ENCODE measurements at places on chromosomes 1 and 21.

- DNase-seq = peak; percentile 60
Observed at GRCh38 chr1:32539584-32540571, 651 bp downstream of the ZBTB8A start.

DNA sequence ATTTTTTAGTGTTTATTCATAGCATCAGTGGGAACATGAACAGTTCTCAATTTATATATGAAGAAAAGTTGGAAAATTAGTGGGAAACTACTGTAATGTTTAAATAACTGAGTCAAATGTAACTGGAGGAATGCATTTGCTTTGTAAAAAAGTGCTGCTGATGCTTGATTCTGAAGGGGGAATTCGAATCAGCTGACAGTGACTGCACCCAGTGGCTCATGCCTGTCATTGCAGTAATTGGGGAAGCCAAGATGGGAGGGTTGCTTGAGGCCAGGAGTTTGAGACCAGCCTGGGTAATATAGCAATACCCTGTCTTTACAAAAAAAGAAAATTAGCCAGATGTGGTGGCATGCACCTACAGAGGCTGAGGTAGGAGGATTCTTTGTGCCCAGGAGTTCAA is 398.4 kb downstream of the ZP4 start:
- no peak for DNase-seq

GRCh38 chr1:241323514-241324195 is 33.4 kb downstream of the RGS7 start:
- no peak for DNase-seq

- no peak for DNase-seq
Observed at GRCh38 chr1:77405186-77405585, 123.4 kb downstream of the AK5 start.

GRCh38 chr1:150150133-150151021 is 661 bp downstream of the PLEKHO1 start:
- peak; percentile 76 for DNase-seq

All from activated CD8-positive, alpha-beta memory T cell treated with anti-CD3 and anti-CD28 coated beads for 24 hours (primary cell).